ENCODE measurements at places on chromosomes 7 and 10.

DNA sequence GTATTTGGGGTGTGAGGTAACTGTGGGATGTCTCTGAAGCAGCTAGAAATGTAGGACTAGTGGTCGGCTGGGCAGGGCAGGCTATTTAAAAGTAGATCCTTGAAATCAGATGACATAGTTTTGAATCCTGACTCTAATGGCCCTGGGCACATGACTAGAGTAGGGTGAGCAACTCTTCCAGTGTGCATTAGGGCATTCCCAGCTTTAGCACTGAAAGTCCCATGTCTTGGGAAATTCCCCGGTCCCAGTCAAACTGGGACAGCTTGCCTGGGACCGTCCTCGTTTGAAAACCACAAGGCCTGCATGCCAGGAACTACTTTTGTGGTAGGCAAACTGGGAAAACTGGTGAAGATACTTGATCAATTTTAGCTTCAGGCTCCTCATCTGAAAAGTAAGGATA lies 255.3 kb downstream of the PTEN start:
- no peak for DNase-seq

GRCh38 chr7:89049043-89049442 lies 253.5 kb upstream of the TEX47 start:
- no peak for DNase-seq

DNA sequence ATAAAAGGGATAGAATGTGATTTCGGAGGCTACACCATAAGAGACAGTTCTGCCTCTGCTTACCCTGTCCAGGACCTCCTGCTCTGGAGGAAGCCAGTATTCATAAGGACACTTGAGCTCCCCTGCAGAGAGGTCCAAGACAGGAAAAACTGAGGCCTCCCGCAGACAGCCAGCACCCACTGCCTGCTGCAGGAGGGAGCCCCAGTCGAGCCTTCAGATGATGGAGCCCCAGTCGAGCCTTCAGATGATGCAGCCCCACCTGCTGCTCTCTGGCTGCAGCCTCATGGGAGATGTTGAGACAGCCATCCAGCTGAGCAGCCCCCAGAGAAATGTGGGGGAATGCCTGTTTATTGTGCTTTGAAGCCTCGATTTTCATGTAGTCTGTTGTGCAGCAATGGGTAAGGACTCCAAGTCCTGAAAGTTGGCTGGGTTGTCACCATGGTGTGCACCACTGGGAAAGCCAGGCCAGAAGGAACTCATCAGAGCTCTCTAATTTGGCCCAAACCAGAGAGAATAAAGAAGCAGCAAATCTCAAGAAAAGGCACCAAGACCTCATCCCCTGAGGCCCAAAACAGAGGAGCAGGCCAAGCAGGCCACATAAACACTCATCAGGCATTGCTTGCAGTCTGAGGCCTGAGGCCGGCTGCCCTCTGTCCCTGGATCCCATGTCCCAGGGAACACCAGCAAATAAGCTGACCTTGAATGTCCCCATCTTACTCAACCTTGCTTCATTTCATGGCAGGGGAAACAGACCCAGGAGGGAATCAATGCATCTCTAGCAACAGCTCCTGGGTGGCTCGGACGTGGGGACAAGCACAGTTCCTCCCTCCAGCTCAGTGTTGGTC lies 30.9 kb downstream of the CALML5 start:
- DNase-seq, result no peak

- no peak for DNase-seq
These were observed 4.7 kb downstream of the ZNF775 start for GRCh38 chr7:150383710-150384397.

GRCh38 chr10:6140141-6140841 lies 51.5 kb downstream of the RBM17 start:
- no peak for DNase-seq

DNA sequence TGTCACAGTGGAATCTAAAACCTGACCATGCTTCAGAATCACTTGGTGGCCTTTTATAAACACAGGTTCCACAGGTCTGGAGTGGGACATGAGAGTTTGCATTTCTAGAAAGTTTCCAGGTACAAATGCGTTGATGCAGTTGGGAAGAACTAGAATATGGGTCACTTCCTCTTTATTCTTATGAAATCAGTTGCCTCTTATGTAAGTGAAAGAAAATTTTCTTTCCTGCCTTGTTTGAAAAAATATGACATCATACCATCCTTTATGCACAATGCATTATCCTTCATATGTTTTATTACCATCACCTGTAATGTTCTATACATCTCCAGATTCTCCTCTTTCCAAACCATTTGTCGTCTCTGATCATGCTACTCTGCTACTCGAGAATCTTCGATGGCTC lies 44.0 kb downstream of the PLXNA4 start:
- no peak for DNase-seq

DNA sequence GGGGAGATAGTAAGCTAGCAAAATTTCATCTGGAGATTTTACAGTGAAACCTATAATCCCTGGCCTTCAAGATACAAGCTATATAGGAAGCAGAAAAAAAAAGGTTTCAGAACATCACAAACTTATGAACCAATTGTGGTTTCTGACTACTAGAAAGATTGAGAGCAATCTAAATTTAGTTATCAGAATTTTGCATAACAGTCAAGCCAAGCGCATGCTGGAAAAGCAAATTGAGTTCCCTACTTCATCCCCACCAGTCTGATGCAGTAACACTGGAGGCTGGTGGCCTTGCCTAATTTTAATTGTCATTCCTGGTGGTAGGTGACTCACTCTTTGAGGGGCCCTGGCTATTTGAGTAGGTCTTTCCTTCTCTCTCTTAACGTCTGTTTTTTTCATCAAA lies 46.3 kb upstream of the ELMO1 start:
- DNase-seq, result no peak

- DNase-seq, result no peak
These were observed 123.7 kb upstream of the FAM3C start for GRCh38 chr7:121519548-121520521.

- DNase-seq, result no peak
These were observed 76.8 kb upstream of the NKX6-2 start for GRCh38 chr10:132862485-132863420.

GRCh38 chr7:37234928-37235327 lies 213.7 kb downstream of the ELMO1 start:
- DNase-seq, result no peak

DNA sequence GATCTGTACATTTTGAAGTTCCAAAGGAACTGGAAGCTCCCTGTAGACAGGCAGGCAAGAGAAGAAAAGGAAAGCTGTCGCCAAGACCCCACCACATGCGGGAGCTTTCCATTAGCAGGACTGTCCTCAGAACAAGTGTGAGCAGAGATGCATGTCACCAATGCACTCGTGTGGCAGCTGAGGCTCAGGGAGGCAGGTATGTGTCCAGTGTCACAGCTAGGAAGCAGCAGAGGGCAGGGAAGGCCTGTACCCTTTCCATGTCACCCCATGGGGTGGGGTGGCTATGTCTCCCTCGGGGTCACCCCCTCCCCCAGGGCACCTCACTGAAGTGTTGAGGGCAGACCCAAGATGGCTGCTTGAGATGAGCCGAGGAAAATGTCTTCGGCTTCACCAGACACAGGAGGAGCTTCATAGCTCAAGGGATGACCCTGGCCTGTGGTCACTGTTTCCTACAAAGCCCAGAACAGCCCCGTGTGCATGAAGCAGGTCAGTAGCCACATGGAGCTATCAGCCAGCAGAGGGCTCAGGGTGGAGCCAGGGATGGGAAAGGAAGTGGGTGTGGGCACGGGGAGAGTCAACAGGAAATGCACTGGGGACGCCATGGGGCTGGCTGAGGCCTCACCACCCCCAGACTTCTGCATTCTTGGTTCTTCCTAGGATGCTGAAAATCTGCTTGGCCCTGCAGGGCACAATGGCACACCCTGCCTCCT lies 96.6 kb downstream of the FAM53B start:
- DNase-seq, result no peak

- DNase-seq, result no peak
These were observed 54.7 kb downstream of the SYPL1 start for GRCh38 chr7:106057204-106057961.

DNA sequence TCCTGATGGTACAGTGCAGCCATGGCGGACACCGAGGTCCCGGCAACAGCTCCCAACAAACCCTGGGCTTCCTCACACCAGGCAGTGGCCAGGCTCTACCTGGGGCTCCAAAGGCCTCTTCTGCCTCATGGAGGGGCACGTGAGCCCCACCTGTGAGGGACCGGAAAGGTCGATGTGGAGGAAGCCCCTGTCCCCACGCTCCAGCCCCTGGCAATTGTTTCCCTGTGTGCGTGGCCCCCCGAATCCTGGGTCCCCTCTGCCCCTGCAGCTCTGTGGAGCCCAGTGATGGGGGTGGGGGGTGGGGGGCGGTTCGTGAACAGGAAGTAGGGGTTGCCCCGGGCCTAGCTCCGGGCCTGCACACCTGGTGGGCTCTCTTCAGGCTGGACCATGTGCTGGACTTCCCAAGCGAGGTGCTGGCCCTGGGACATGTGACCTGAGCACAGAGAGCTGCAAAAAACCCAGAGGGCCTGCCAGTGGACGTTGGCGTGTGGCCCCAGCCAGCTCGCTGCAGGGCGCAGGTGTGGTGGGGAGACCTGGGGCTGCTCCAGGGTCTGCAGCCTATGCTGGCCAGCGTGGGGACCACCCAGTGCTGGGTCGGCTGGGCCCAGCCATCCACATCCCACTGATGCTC lies 72.6 kb downstream of the INPP5A start:
- no peak for DNase-seq

DNA sequence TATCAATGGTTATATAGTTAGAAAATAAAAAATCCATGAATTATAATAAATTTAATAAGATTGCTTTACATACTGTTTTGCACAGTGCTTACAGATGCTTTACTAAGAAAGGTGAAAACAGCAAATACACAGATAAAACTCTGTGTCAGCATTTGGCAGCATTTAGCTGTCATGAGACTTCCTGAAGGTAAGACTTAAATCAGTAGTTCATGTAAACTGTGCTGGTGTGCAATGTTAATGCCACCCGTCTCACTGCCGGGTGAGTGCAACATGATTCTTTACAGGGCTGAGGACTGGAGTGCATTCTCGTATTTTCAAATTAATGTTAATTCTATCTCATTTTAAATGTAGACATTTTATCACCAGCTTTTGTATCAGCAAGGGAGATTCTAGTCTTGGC lies 326.2 kb upstream of the POT1 start:
- no peak for DNase-seq

- no peak for DNase-seq
These were observed 40.0 kb downstream of the ETV1 start for GRCh38 chr7:13949445-13949844.

DNA sequence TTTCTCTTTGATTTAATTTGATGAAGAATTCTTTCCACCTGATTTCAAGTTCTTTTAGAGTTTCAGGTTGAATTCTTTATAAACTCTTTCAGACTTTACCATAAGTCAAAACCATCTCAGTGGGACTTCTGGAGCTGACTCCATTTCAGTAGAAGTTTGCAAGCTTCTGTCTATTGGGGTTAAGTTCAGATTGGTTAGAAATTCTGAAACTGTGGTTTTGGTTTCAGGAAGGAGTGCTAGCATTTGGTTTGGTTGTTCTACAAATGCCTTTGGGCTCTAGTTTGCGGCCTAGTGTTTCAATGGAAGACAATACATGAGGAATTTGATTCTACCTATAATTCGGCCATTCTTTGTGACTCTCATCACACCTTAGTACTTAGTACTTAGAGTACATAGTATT lies 176.8 kb upstream of the RHOBTB1 start:
- no peak for DNase-seq

DNA sequence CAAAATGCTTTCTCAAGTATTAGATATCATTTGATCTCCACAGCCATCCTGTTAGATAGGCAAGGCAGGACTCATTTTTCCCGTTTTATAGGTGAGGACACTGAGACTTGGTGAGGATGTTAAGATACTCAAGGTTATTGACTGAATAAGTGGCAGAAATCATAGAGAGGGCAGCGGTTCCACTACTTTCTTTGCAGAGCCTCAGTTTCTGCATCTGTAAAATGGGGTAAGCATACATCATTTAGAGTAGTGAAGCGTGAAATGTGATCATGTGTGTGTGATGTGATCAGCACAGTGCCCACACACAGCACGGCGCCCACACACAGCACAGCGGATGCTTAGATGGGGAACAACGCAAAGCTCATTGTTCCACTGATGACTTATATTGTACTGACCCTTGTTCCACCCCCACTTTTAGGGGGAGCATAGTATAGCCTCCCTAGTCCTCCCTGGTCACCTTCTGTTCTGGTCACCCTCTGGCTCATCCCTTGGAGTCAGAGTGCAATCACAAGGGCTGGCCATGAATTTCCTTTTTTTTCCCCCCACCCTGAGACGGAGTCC lies 10.5 kb downstream of the UBTD1 start:
- DNase-seq, result no peak

Measured in HS-27A (cell line).